ENCODE measurements at places on chromosomes 7 and 10.

- DNase-seq: no peak
Measured at GRCh38 chr10:22611425-22612115, 102.8 kb downstream of the PIP4K2A start.

DNA sequence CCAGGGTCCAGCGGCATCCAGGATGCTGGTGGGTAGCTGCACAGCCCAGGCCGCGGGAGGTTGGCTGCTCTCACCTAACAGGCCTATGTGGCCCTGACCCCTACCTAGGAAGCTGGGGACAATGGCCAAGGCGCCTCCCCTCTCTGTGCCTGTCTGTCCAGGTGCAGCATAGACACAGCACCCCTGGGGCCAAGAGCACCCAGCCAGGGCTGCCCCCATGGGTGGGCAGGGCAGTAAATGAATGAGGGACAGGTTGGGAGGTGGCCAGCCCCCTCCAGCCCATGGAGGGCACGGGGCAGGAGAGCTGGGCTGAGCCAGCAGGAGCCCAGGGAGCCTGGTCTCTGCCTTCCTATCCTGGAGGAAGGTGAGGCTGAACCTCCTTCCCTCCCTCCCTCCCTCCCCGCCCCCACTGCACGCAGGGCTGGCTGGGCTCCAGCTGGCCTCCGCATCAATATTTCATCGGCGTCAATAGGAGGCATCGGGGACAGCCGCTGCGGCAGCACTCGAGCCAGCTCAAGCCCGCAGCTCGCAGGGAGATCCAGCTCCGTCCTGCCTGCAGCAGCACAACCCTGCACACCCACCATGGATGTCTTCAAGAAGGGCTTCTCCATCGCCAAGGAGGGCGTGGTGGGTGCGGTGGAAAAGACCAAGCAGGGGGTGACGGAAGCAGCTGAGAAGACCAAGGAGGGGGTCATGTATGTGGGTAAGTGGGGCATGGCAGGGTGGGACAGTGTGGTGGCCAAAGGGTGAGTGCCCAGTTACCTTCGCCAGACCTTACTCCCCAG is at the start of gene SNCG:
Gene SNCG (plus strand): TSS at position 484 of the 785 bp plus-strand sequence. CDS start 99 bp downstream, at position 583.
- DNase-seq: no peak

DNA sequence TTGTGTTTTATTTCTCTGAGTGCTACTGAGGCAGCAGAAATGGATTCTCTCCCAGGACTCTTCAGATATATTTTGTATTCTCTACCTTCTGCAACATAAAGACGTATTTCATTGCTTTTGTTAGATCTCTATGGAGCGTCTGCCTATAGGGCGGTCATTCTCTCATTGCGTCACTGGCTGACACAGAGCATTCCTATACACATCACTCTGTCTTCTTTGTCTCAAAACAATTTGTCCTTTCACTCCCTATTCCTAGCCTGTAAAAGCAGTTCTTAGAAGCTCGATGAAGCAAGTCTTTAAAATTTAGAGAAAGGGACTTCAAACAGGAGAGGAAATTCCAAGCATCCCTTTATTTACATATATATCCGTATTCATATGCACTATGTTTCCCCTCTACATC is 120.6 kb downstream of the CPED1 start:
- no peak for DNase-seq

DNA sequence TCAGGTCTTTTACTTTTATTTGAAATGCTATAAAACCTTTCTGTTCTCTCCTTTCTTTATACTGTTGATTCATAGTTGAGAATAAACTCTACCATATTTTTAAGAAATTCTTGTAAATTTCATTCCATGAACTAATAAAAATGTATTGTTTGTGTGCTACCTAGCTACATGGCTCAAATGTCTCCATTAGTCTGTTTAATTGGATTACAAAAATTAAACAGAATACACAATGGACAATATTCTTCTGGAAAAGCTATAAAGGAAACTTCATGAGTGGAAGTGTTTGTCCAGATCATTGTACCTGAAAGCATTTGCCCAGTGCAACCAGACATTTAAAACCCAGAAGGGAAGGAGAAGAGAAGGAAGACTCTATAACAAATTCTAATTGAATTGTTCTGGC is 20.1 kb downstream of the KCND2 start:
- no peak for DNase-seq

DNA sequence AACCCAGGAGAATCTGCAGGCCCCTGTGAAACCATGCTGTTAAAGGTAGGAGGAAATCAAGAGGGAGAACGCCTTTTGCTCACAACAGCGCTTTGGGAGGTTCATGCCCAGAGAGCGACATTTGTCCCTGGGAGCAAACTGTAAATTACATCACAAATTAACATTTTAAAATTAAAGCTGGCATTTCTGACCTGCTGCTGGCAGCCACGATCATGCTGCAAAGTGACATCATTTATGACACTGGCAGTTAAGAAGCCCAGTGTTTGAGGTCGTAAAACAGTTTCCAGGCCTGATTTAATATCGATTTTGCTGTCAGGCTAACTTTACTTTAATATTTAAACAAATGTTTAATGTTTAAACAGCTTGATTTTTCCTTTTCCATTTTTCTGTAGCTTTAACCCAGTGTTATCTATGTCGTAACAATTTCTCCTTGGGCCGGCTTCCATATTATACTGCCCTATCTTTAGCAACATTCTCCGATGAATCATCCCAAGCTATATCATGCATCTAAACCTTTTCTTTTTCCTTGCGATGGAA is 86.5 kb upstream of the NPVF start:
- no peak for DNase-seq

DNA sequence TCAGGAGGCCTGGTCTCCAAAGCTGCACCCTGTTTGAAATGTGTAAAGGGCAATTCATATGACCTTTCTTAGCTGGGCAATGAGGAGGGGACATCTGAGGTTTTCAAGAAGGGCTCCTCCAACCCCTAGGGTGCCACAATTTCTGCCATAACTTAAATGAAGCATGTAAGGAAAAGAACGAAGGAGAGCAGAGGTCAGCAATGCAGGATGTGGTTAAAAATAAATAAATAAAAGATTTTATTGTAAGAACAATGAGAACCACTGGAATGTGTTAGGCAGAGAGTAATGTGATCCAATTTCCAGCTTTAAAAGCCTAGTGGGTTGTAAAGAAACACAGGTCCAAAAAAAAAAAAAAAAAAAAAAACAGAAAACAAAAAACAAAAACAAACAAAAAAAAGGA is 673.1 kb downstream of the TNS3 start:
- DNase-seq: no peak

DNA sequence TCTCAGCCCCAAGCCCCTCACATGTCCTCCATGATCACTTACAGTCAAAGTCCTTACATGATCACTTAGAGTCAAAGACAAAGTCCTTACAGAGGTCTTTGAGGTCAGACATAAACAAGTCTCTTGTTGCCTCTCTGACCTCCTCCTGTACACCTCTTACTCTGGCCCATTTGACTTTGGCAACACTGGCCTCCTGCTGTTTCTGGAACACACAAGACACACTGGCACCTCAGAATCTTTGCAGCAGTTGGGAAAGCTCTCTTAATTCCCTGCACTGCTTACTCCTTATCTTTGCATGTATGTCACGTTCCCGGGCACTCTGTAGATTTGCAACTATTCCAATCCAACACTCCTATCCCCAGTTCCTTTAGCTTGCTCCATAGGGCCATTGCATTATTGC is 102.3 kb downstream of the NSUN6 start:
- DNase-seq: no peak

GRCh38 chr10:117734731-117735405 is 192.3 kb downstream of the EMX2 start:
- no peak for DNase-seq

DNA sequence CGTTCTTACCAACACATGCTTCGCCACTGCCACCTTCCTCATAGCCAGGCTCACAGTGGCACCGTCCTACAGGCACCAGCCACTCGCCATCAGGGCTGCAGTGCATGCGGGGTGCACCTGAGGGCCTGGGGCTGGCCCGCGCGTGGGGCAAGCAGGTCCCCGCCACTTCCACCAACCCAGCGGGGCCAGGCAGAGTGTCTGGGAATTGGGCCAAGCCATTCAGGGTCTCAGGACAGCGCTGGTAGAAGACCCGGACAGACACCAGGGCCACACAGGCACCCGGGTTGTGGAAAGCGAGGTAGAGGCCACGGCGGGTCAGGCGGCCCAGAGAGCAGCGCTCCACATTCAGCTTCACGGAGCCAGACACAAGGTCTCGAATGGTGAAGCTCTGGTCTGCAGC is 9.0 kb downstream of the EPHA1 start:
- no peak for DNase-seq

DNA sequence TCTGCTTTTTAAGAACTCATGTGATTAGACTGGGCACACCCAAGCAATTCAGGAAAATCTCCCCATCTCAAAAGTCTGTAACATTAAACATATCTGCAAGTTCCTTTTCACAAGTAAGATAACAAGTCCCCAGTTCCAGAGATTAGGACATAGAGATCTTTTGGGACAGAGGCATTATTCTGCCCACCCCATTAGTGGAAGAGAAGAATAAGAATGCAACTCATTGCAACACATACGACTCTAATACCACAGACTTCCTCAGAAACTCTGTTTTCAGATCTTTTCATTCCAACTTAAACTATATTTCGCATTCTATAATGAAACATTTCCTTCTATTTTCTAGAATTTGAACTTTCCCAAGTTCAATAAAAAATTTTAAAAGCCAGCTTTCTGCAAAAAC is 137.7 kb downstream of the SEMA3C start:
- DNase-seq: no peak

- no peak for DNase-seq
Measured at GRCh38 chr7:21704359-21704758, 161.5 kb downstream of the DNAH11 start.

DNA sequence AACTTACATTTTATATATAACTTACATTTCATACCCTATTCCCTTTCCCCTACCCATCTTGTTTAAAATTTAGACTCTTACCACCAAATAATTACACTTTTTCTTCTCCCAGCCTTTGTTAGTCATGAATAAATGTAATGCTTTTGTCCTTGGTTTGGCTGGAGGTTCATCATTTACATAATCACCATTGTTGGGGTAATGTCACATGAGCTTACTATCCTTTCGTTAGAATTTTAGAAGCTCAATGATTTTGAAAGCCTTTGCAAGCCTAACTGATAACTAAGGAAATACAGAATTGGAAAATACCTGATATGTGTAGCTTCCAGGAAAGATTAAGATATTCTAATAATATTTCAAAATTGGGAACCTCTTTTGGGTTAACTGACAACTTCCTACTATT is 171.7 kb downstream of the PLXDC2 start:
- peak; percentile 23 for DNase-seq

- no peak for DNase-seq
Measured at GRCh38 chr10:127690176-127690835, 46.7 kb upstream of the FOXI2 start.

DNA sequence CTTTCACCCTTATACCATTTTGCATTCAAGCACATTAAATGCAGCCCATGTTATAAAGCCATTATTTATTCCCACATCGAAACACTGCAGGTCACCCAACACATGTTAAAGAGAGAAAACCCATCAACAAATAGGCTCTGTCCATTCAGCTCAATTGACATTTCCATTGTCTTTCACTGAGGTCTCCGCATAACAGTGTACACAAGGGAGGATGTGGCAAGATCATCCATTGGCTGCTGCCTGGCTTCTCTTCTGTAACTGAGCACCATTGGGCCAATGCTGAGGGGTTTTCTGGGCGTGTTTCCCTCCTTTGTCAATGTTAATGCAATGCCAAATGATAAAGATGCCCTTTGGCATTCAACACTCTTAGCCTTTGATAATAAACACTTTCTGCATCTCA is 278.1 kb upstream of the SP4 start:
- DNase-seq: no peak

GRCh38 chr10:112958275-112958995 is 8.4 kb downstream of the TCF7L2 start:
- no peak for DNase-seq

DNA sequence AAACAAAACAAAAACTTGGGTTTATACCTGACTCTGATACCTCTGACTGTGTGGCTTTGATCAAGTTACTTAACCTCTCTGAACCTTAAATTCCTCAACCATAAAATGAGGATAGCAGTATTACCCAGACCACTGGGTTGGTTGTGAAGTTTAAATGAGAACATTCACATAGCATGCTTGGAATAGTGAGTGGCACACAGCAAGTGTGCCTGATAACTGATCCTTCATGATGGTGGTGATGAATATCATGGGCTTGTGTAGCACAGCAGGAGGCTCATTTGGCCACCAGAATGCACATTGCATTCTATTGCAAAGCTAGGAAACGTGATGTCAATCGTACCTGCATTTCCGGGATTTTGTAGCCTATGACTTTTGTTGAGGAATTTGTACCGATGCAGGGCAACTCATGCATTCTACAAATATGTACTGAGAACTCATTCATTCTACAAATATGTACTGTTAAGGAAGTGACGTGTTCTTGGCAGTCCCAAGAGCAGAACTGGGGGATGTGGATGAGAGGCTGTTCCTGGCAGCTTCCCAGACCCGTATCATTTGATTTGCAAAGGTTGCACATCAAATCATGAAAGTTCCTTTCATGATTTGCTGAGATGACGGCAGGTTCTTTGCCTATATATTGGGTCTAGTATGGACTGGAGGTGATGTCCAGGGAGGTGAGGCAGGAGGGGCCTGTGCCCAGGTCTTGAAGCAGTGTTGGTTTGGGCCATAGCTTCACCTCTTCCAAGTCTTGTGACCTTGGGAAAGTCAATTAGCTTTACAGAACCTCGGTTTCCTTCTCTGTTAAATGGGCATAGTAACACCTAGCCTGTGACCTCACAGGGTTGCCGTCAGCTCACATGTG is 94.6 kb upstream of the SMNDC1 start:
- DNase-seq: no peak

- no peak for DNase-seq
Measured at GRCh38 chr10:80197972-80198916, 7.1 kb downstream of the ANXA11 start.

GRCh38 chr10:133388236-133388972 is 5.6 kb upstream of the MTG1 start:
- DNase-seq: peak; percentile 41

- no peak for DNase-seq
Measured at GRCh38 chr7:2231992-2232765, 566 bp downstream of the MAD1L1 start.

DNA sequence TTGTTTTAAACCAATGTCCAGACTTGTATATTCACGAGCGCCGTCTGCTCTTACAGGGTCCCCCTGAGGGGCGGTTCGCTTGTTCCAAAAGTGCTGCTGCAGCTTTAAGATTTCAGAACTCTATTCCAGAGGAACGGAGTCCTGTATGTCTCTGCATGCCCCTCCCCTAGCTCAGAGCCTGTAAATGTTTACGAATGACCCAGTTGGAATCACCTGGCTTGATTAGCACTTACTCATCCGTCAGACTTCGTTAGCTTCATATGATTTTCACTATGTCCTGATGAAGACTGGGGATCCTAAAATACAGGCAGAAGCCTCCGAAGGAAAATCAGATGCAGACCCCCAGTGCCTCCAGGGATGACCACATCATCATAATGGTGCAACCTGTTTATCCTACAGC is 4.5 kb upstream of the CHST15 start:
- no peak for DNase-seq

GRCh38 chr10:14383266-14383665 is 52.5 kb upstream of the FRMD4A start:
- DNase-seq: no peak

- DNase-seq: no peak
Measured at GRCh38 chr10:113692271-113692670, 12.6 kb downstream of the CASP7 start.

GRCh38 chr7:148863324-148863723 is 20.8 kb downstream of the EZH2 start:
- DNase-seq: no peak

GRCh38 chr7:124652237-124652636 is 113.4 kb downstream of the GPR37 start:
- DNase-seq: no peak

GRCh38 chr10:130844310-130844709 is 467.2 kb downstream of the TCERG1L start:
- DNase-seq: no peak
